Right ventricle myocardium superior (tissue), 1 donor: ENCODE measurements at places on chromosomes 7 and 10. TPM values are rescaled to one million over a fixed set of nuclear protein-coding genes. Genes with fewer than 3 reads are reported as not detected.

KCNMA1 gene
- 2.0 TPM for total RNA-seq

NPSR1 gene
- total RNA-seq = not detected

DNMBP gene
- total RNA-seq = 5.7 TPM

PRF1 gene
- 2.2 TPM for total RNA-seq

- DNase-seq = no peak
These were observed 104.2 kb downstream of the ADK start for GRCh38 chr10:74255214-74255613.

- no peak for DNase-seq
These were observed 601.3 kb downstream of the KCNMA1 start for GRCh38 chr10:77036276-77036675.

GRCh38 chr7:70595755-70596597, 536.0 kb upstream of the GALNT17 start:
- no peak for DNase-seq

DNA sequence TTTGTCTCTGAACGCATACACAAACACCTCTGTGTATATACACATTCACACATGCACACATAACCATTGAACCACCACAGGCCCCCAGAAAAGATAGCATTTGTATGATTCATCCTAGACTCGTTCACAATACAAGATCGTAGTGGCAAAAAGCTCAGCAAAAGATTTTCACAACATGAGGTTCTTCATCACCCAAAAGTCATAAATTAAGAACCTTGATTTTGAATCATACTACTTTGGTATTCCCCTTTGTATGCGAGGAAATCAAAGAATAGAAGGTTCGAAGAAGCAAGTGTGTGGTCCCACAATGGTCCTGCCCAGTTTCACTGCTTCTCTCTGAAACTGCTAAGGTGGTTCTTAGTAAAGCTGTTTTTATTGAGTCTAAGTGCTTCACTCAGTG, 200.7 kb downstream of the CELF2 start:
- no peak for DNase-seq

DNA sequence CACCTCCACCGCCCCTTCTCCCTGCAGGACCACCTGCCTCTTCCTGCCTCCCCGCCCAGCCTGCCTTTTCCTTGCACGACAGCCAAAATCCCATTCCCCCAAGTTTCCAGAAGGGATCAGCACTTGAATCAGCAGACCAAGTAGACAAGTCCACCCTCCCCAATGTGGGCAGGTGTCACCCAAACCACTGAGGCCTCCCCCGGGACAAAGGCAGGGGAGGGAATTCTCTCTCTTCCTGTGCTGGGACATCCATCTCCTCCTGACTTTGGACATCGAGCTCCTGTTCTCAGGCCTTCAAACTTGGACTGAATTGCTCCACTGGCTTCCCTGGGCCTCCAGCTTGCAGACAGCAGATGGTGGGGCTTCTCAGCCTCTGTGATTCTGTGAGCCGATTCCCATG, 21.6 kb upstream of the PSMG3 start:
- no peak for DNase-seq

- no peak for DNase-seq
These were observed 48.2 kb upstream of the SHH start for GRCh38 chr7:155860461-155860839.

DNA sequence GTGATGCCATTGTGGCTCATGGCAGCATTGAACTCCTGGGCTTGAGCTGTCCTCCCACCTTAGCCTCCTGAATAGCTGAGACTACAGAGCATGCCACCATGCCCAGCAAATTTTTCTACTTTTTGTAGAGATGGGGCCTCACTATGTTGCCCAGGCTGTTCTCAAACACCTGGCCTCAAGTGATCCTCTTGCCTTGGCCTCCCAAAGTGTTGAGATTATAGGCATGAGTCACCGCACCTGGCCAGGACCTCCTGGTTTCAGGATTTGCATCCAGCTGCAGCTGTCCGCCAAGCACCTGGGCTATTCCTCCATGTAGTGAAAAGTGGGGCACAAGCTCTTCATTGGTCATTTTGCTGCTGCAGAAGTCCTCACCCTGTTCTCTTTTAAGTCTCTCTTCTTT, 58.9 kb downstream of the ZNF22 start:
- no peak for DNase-seq

- DNase-seq = no peak
These were observed 47.4 kb downstream of the ALOX5 start for GRCh38 chr10:45421221-45422097.

DNA sequence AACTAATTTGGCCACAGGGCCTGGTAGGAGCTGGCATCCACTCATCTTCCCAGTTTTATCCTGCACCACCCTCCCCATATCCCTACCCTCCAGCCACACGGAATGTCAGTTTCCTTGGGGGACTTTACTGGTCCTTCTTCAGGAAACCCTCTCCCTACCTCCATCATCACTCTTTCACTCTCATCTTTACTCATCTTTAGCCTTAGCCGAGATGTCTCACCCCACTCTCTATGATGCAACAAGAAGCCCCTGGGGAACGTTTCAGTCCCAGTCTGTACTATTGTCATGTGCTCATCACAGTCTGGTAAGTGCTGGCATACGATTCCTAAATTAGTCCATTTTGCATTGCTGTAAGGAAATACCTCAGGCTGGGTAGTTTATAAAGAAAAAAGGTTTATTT, 34.9 kb upstream of the TMEM248 start:
- no peak for DNase-seq

DNA sequence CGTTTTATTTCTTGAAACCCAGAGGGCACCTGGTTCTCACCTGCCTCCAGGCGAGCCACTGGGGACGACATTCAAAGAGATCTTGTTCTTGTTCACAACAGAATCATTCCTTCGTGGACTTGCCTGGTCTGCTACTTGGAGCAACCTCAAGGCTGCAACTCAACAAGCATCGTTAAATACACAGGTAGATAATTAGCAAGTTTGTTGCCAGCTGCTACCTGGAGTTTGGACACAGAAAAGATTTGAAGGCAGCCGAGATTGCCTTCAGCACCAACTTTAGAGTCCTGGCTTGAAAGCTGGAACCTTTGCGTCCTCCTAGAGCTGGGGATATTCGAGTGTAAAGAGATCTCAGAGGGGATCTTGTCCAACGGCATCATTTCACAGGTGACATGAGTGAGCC, 89.6 kb upstream of the C7orf33 start:
- no peak for DNase-seq

GRCh38 chr10:52779541-52780390, 7.2 kb upstream of the MBL2 start:
- peak; percentile 68 for DNase-seq

DNA sequence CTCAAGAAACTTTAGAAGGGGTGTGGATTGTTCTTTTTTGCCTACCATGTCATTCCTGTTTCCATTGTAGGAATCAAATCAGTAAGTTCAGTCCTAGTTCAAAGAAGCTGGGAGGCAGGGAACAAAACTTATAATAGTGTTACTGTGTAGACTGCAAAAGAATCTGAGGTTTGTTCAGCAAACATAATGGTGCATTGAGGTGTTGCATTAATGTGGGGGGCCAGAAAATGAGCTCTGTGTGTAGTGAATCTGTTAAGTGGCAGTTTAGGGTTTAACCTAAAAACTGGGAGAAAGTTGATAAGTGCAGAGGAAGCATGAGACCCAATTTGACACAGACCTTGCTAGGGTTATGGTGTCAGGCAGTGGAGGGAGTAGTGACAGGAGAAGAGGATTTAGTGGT, 197.7 kb downstream of the SUGCT start:
- no peak for DNase-seq

- DNase-seq = peak; percentile 83
These were observed 109.2 kb downstream of the STRA8 start for GRCh38 chr7:135342887-135343286.

DNA sequence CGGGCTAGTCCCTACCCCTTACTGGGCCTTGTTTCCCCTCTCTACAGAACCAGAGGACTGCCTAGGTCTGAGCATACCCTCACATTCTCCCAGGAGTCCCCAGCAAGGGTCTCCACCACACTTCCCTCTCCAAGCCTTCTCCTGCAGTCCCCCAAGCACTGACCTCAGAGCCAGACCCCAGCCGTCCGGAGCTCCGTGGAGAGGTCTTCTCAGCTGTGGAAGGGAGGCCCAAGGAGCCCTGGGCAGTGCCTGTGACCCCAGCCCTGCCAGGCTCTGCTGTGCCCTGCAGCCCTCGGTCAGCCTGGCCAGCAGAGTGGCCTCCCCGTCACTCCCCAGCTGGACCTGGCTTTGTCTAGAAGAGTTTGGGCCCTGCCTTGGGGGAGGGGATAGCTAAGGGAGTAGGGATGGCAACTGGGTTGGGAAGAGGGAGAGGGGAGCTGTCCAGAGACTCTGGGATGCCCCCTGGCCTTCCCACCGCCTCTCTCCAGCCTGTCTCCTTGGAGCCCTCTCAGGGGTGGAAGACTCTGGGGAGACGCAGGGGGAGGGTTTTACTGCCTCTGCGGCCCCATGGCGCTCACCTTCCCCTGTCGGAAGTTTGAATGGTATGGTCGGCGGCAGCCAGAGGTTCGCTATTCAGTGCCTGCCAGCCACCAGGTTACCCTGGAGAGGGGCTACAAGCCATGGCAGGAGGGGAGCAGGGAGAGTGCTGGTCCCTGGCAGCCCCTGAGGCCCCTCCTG, at the start of gene C10orf105:
TSS of gene C10orf105 (minus strand) at position 315 of the 738 bp plus-strand sequence. CDS start 3,441 bp downstream, outside the sequence.
- DNase-seq = no peak

DNA sequence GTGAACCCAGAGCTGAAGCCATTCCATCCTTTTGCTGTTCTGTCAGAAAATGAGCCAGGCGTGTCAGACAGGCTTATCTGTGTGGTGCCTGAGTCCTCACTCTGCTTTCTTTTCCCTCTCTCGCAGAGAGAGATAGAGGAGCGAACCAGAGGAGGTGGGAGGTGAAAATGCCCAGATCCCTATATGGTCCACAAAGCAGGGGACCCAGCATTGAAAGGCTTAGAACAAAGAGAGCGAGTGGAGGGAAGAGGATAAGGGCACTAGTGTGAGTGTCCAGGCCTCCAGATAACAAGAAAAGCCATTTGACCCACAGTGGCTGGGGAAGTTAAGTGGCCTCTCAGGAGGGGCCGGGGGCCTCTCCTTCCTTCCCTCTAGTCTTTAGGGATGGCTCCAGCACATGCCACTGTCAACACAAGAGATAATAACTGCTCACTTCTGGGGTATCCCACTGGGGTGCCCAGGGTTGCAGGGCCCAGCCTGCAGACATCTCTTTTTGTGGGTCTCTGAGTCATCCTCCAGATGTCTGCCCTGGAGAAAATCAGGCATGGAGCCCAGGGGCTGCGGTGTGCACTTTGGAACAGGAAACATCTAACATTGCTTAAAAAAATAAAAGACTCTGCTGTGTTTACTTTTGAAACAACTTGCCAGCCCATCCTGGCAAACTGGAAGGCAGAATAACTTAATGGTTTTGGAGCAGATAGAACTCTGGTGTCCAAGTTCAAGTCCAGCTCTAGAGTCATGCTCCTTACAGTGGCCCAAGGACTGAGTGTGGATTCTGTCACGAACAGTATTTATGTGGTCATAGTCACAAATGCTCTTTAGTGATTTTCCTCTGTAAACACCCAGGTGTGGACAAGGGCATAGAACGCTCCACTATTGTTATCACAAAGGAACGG, 189.5 kb downstream of the CXCL12 start:
- peak; percentile 69 for DNase-seq

GRCh38 chr10:113705344-113705652, 25.6 kb downstream of the CASP7 start:
- no peak for DNase-seq

GRCh38 chr10:130928306-130928705, 383.2 kb downstream of the TCERG1L start:
- no peak for DNase-seq

GRCh38 chr10:124511205-124512039, 49.8 kb downstream of the LHPP start:
- no peak for DNase-seq

DNA sequence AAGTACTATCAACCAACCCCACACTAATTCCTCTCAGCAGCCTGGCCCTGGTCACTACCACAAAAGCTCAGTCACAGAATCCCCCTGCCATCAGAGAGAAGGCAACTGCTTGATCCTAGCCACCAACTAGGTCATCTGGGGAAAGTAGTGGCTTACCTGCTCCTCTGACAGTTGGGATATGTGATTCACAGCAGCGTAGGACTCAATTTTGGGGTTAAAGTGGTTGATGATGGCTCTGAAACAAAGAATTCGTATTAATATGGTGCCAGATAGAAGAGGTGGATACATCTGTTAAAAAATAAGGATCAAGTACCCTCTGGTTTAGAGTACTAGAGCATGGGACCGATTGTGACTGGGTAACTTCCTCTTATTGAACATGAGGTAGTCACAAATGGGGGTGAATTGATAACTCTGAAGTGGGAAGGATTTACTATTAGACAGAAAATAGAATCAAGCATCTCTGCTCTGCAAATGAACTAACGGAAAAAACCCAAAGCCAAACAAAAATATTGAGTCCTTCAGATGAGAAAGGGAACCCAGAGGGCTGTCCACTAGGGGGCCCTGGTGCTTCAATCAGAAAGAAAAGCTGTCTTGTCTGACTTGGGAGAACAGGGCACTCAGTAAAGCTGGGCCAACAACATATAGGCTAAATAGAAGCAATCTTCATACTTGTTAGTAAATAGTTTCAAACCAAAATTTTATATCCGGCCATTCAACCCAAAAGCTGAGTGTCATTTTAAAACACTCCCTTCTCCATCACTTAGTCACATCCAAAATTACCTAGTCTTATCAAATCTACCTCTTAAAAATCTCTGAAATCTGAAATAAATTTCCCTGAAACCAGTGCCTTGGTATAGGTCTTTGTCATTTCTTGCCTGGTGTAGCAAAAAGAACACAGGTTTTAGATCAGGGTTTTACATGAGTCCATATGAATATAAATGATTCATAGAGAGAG, 45.9 kb upstream of the KCNIP2 start:
- peak; percentile 81 for DNase-seq

DNA sequence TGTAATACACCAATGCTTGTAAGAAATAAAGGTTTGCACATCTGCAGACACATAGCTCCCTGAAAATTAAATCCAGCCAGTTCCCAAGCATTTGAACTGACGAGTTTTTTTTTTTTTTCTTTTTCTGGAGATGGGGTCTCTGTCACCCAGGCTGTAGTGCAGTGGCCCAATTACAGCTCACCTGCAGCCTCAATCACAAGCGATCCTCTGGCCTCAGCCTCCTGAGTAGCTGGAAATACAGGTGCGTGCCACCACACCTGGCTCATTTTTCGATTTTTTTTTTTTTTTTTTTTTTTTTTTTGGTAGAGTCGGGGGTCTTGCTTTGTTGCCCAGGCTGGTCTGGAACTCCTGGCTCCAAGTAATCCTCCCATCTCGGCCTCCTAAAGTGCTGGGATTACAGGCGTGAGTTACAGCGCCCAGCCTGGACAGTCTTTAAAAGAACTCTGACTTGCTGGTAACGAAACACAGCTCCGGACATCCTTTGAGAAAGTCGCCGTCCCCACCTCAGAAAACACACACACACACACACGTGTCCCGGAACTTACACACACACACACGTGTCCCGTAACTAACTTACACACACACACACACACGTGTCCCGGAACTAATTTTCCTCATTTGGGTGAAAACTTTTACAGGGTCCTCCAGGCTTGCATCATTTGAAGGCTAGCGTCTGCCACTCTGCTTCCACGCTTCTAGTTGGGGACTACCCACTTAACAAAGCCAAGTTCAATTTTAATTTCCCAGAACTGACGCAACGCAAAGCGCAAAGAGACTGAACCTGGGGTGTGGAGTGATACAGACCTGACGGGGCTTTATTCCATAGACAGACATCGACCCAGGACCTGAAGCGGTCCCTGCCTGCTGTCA, 18.6 kb downstream of the OCM2 start:
- no peak for DNase-seq
